GM04504 (cell line): ENCODE measurements at places on chromosomes 3 and 15.

DNA sequence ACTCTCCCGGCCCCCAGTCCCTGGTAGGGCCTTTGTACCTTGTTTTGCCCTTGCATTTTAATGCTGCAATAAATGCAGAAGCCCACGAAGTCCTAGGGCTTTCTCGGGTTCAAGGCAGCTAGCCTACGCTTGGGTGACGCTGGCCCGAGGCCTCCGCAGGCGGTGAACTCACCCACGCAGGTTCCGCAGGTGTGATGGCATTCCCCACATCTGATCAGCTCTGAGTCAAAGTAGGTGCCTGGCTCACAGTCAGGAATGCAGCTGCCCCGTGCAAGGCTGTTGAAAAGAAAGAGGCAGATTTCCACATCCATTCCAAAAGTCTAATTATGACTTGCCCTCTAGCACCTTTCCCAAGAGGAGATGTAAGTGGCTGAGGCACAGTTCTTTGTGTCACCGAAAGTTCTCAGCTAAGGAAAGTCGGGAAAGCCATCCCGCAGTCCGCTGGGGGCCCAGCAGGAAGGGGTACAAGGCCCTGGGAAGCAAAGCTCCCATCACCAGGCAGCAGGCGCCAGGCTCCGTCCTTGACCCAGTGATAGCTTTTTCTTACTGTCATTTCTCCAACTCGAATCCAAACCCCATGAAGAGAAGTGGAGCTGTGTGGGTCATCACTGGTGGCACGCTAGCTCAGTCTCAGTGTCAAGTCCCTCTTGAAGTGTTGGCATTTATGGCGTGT lies 23.2 kb upstream of the SNRPA1 start:
- DNase-seq, result no peak

GRCh38 chr3:72318504-72319193 lies 529.6 kb downstream of the SHQ1 start:
- DNase-seq, result no peak

- DNase-seq, result no peak
These were observed 46.2 kb downstream of the CTDSPL start for GRCh38 chr3:37907906-37908305.

DNA sequence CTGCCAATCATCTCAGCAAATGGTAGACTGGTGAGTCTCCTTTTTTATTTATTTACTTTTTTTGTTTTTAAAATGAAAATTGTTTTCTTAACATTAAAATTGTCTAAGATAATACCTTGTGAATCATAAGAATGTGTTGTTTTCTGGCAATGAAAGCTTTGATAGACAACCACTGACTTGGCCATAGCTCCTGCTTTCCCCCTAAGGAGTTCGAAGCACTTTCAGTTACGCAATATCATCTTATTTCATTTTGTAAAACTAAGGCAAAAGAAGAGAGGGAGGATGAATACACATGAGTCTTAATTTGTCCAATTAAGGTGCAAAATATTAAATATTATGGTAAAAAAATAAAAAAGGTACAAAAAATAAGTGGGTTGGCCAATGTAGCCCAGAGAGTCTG lies 74.8 kb upstream of the PLCL2 start:
- DNase-seq, result no peak

DNA sequence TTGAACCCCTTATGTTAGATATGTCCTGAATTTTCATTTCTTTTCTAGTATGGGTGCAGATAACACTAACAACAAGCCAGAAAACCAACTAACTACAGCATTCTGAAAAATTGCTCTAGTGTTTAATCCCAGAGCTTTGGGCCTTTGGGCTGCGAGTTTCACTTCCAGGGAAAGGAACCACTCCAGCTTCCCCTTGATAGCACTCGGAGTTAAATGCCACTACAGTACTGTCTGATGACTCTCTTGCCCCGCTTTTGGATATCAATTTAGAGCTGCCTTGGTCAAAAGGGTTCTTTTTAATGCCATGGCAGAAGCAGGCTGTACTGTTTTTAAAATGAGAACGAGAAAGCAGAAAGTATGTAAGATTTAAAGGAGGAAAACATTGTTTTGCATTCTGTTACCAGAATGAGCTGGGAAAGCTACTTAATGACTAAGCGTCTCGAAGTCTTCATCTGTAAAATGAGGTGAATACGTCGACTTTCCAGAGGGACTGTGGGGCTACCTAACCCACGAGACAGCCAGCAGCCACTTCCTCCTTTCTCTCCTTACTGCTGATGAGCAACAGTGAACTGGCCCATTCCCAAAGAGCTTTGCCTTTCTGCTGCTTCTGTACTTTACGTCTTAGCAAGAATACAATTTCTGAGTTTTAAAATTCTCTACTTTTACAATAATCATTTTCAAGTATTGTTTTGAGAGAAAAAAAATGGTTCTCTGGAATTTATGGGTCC lies 299.3 kb upstream of the LYSMD4 start:
- DNase-seq, result no peak

- no peak for DNase-seq
These were observed 10.5 kb downstream of the FILIP1L start for GRCh38 chr3:100103558-100104441.

GRCh38 chr3:46504789-46505188 lies 7.0 kb downstream of the RTP3 start:
- no peak for DNase-seq

DNA sequence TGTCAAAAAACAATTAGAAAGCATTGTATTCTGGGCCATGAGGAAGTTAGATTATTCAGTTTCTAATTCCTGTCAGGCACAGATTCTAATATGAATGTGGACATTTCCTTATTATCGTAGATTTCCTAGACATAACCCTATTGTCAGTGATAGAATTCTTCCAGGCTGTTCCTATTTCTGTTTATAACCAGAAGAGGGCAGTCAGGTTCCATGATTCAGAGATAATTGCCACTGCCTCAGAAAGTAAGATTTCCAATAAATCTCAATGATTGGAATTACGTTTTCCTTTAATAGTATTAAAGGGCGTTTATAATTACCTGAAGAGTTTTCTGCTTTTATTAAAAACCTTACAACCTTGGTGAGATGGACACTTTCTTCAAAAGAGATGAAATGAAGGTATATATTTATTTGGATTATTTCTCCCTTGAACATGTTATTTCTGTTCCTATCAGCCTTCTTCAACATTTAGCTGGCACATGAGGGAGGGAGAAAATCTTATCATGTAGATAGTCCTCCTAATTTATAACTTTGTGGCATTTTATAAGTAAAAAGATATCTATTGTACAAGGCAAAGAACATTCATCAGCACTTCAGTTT lies 439.2 kb downstream of the MCTP2 start:
- peak; percentile 4 for DNase-seq

GRCh38 chr3:195909644-195910498 lies 1.5 kb upstream of the TNK2 start:
- DNase-seq, result no peak
